ENCODE measurements at places on chromosomes 11 and 22. TPM values are rescaled to one million over a fixed set of nuclear protein-coding genes. Genes with fewer than 3 reads are reported as not detected.

GRCh38 chr11:820655-821511 lies 2.2 kb downstream of the PNPLA2 start:
- H3K4me3 ChIP-seq: peak overlapping the region; percentile 83
- H3K4me1 ChIP-seq: peaks cover 25% of the 10 kb centered on the region
- peak overlapping the region; percentile 54 for H3K27ac ChIP-seq
- no peak for DNase-seq

- no peak for DNase-seq
- peak overlapping the region; percentile 48 for H3K4me3 ChIP-seq
- H3K4me1 ChIP-seq: peaks cover 40% of the 10 kb centered on the region
- peak overlapping the region; percentile 73 for H3K27ac ChIP-seq
- H3K36me3 ChIP-seq: no peaks in the 10 kb centered on the region
- no peaks in the 10 kb centered on the region for H3K27me3 ChIP-seq
Observed at GRCh38 chr11:119320776-119321524, 4.0 kb upstream of the MCAM start.

DNA sequence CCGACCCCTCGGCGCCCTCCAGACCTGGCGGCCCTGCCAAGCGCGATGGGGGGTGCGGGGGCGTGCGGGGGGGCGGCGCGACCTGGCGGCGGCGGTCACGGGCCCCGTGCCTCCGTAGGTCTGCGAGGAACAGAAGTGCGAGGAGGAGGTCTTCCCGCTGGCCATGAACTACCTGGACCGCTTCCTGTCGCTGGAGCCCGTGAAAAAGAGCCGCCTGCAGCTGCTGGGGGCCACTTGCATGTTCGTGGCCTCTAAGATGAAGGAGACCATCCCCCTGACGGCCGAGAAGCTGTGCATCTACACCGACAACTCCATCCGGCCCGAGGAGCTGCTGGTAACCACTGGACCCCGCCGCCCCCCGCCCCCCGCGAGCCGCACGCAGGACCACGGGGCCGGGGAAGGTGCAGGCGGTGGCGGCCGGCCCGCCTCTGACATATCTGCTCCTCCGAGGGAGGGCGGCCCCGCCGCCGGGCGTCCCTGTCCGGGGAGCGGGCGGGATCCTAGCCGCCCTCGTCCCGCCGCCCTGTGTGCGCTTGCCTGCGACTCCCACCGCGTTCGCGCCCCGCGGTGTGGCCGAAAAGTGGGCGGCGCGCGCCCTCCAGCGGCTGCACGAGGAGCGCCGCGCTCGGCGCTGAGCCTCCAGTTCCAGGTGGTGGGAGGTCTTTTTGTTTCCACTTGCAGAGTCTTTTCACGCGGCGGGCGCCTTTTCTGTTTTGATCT lies 2.1 kb downstream of the CCND1 start:
- H3K27me3 ChIP-seq: no peaks in the 10 kb centered on the region
- peak; percentile 96 for DNase-seq
- H3K36me3 ChIP-seq: peaks cover 8% of the 10 kb centered on the region
- peaks cover 38% of the 10 kb centered on the region for H3K4me1 ChIP-seq
- H3K27ac ChIP-seq: peak overlapping the region; percentile 71

TREH gene
- total RNA-seq: not detected

GRCh38 chr11:16781936-16782919 lies 43.8 kb downstream of the C11orf58 start:
- no peaks in the 10 kb centered on the region for H3K27me3 ChIP-seq
- no peak overlapping the region for H3K4me3 ChIP-seq
- peaks cover 2% of the 10 kb centered on the region for H3K36me3 ChIP-seq

- peaks cover 17% of the 10 kb centered on the region for H3K27me3 ChIP-seq
- no peaks in the 10 kb centered on the region for H3K36me3 ChIP-seq
- no peak overlapping the region for H3K4me3 ChIP-seq
- DNase-seq: no peak
- no peak overlapping the region for H3K27ac ChIP-seq
Observed at GRCh38 chr22:36921309-36922104, 8.1 kb downstream of the CSF2RB start.

DNA sequence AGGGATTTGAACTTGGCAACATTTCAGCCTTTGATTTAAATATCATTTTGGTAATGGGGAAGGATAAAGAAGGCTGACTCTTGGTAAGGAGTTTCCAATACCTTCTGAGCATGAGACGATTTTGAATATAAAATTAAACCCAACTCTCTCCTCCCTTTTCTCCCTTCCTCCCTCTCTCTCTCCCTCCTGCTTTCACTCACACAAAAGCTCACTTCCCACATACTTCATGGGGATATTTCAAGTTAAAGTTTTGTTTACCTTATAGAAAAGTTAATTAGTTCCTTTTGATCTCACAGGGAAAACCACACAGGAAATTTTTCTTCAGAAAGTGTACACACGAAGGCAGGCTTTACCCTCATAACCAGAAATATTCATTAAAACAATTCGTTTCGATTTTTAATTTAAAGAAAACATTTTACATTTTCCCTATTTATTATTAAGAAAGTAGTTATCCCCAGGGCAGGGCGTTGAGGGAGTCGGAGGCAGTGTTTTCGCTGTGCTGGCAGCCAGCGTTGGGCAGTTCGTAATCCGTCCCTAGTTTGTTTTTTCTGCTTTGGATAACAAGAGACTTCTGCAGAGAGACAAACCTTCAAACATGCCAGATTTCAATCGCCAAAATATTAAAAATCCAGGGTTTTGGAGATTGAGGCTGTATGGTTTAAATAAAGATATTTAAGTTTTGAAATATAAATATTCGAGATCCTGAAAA lies 25.3 kb upstream of the ALX4 start:
- H3K36me3 ChIP-seq: no peaks in the 10 kb centered on the region
- no peak overlapping the region for H3K27ac ChIP-seq
- no peaks in the 10 kb centered on the region for H3K4me1 ChIP-seq
- no peak overlapping the region for H3K4me3 ChIP-seq
- no peak for DNase-seq
- H3K27me3 ChIP-seq: peaks cover 77% of the 10 kb centered on the region

- H3K4me1 ChIP-seq: peaks cover 8% of the 10 kb centered on the region
- no peak overlapping the region for H3K4me3 ChIP-seq
- no peak overlapping the region for H3K27ac ChIP-seq
- H3K27me3 ChIP-seq: no peaks in the 10 kb centered on the region
- peaks cover 14% of the 10 kb centered on the region for H3K36me3 ChIP-seq
Observed at GRCh38 chr11:89347071-89347470, 144.1 kb downstream of the NOX4 start.

SHISAL1 gene
- total RNA-seq: 6.1 TPM

- H3K4me1 ChIP-seq: peaks cover 16% of the 10 kb centered on the region
- H3K27ac ChIP-seq: no peak overlapping the region
- DNase-seq: no peak
- H3K36me3 ChIP-seq: peaks cover 6% of the 10 kb centered on the region
- H3K27me3 ChIP-seq: no peaks in the 10 kb centered on the region
- H3K4me3 ChIP-seq: no peak overlapping the region
Observed at GRCh38 chr11:69369210-69369825, 75.4 kb downstream of the MYEOV start.

GRCh38 chr22:42915980-42916765 lies 59.1 kb upstream of the ARFGAP3 start:
- H3K4me3 ChIP-seq: no peak overlapping the region
- no peak overlapping the region for H3K27ac ChIP-seq
- no peaks in the 10 kb centered on the region for H3K27me3 ChIP-seq
- no peaks in the 10 kb centered on the region for H3K36me3 ChIP-seq
- peaks cover 29% of the 10 kb centered on the region for H3K4me1 ChIP-seq
- DNase-seq: no peak

- no peaks in the 10 kb centered on the region for H3K27me3 ChIP-seq
- H3K27ac ChIP-seq: no peak overlapping the region
- DNase-seq: no peak
- peaks cover 8% of the 10 kb centered on the region for H3K36me3 ChIP-seq
Observed at GRCh38 chr22:47021371-47022074, 259.1 kb downstream of the TBC1D22A start.

DNA sequence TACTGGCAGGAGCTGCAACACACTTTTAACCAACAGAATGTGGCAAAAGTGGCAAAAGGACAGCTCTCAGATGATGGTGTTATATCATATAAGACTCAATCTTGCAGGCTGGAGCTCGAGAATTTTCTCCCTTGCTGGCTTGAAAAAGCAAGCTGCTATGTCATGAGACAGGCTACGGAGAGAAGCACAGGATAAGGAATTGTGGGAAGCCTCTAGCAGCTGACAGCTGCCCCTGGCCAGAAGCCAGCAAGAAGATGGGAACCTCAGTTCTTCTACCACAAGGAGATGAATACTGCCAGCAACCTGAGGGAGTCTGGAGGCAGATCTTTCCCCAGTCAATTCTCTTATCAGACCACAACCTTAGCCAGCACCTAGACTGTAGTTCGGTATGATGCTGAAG lies 24.6 kb downstream of the FXYD6 start:
- H3K36me3 ChIP-seq: no peaks in the 10 kb centered on the region
- no peaks in the 10 kb centered on the region for H3K4me1 ChIP-seq
- no peak overlapping the region for H3K27ac ChIP-seq
- DNase-seq: no peak
- peaks cover 17% of the 10 kb centered on the region for H3K27me3 ChIP-seq
- H3K4me3 ChIP-seq: no peak overlapping the region

PRR5L gene
- 102 TPM for total RNA-seq

DNA sequence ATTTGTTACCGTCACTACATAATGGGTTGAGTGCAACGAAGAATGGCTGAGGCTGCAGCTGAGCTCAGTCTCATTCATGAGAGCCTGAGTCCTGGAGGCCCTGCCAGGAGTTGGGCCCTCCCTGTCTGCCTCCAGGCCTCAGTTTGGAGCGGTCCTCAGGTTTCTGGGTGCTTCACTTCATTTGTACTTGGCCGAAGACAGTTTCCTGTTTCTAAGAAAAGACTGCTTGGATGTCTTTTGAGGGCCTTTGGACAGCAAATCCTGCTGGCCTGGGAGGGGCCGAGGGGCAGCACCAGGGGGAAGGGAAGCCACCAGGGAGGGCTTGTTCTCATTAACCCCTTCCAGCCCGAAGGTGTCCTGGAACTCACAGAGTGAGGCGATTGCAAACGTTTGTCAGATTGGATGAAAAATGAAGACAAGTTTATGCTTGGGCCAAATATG lies 163.1 kb downstream of the ETS1 start:
- no peak overlapping the region for H3K4me3 ChIP-seq
- no peaks in the 10 kb centered on the region for H3K27me3 ChIP-seq
- DNase-seq: no peak
- peaks cover 37% of the 10 kb centered on the region for H3K4me1 ChIP-seq

DNA sequence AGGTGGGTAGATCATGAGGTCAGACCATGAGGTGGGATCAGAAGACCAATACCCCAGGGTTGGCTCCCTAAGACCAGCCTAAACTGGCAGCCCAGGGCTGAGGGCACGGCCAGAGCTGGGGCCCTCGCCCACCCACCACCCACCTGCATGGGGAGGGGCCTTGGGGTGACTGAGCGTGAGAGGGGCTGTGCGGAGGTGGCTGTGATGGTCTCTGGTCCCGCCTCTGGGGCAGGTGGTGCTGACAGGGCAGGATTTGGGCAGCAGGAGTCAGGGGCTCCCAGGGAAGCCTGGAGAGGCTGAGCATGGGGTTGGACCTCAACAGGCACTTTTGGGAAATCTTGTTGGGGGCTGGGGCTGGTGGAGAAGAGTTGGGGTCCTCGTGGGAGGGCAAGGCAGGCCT lies 39.8 kb upstream of the MUC5AC start:
- H3K4me1 ChIP-seq: peaks cover 2% of the 10 kb centered on the region
- peaks cover 13% of the 10 kb centered on the region for H3K27me3 ChIP-seq
- no peaks in the 10 kb centered on the region for H3K36me3 ChIP-seq
- H3K4me3 ChIP-seq: no peak overlapping the region
- peak; percentile 78 for DNase-seq
- no peak overlapping the region for H3K27ac ChIP-seq

VWCE gene
- total RNA-seq: 10.7 TPM

- H3K27ac ChIP-seq: no peak overlapping the region
- no peak overlapping the region for H3K4me3 ChIP-seq
- no peaks in the 10 kb centered on the region for H3K4me1 ChIP-seq
- DNase-seq: no peak
- H3K36me3 ChIP-seq: no peaks in the 10 kb centered on the region
Observed at GRCh38 chr11:117868088-117868487, 8.4 kb downstream of the FXYD6 start.

NXPE4 gene
- not detected for total RNA-seq

GRCh38 chr22:23397613-23398567 lies 182.2 kb downstream of the IGLL1 start:
- no peak overlapping the region for H3K4me3 ChIP-seq
- H3K4me1 ChIP-seq: peaks cover 7% of the 10 kb centered on the region
- H3K27me3 ChIP-seq: no peaks in the 10 kb centered on the region
- DNase-seq: no peak
- H3K36me3 ChIP-seq: no peaks in the 10 kb centered on the region

- no peaks in the 10 kb centered on the region for H3K27me3 ChIP-seq
- H3K27ac ChIP-seq: peak overlapping the region; percentile 67
- DNase-seq: no peak
- peak overlapping the region; percentile 65 for H3K4me3 ChIP-seq
- H3K36me3 ChIP-seq: no peaks in the 10 kb centered on the region
Observed at GRCh38 chr11:67351275-67352005, 1.9 kb downstream of the POLD4 start.

GNAZ gene
- 2.9 TPM for total RNA-seq

LRRC10B gene
- not detected for total RNA-seq

TIMM10 gene
- 47.3 TPM for total RNA-seq

EMID1 gene
- 0.42 TPM for total RNA-seq

FIBIN gene
- 45.4 TPM for total RNA-seq

DNA sequence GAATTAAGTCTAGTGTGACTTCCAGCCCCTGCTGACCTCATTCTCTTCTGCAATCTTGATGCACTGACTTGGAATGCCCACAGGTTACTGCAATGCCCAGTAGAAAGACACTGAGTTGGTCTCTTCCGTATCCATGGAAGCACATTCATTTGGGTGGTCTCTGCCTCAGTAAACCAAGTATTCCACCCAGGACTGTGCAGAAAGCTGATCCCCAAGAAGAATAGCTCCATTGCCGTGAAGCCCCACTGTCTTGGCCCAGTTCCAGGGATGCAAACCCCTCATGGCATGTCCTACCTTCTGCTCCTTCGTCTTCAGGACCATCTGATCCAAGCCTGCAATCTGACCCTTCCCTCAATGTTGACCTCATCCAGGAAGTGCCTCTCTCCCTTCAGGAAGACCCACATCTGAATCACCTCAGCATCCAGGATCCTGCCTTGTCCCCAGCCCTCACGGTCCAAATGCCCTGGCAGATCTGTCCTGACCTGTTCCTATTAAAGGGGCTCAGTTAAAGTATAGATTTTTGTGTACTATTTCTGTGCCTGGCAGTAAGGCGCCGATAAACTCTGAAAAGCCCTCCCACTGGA lies 425.8 kb downstream of the SOX6 start:
- no peaks in the 10 kb centered on the region for H3K27me3 ChIP-seq
- H3K4me1 ChIP-seq: no peaks in the 10 kb centered on the region
- no peaks in the 10 kb centered on the region for H3K36me3 ChIP-seq

DNA sequence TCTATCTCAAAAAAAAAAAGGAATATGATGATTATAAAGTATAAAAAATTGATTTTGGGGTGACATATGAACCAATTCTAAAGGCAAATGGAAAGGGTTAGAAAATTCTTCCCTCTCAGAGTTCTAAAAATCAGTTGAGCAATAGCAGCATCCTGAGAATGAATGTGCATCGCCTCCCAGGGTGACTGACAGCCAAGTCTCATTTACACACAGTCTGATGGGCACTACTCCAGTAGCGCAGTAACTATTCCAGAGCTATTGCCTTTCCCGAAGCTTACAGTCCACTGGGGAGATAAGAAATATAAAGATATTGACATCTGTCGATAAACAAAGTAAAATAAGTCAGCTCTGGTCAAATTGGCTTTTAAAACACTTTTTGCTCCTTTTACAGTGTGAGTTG lies 32.3 kb upstream of the SORL1 start:
- no peaks in the 10 kb centered on the region for H3K36me3 ChIP-seq
- DNase-seq: no peak
- H3K27ac ChIP-seq: no peak overlapping the region
- no peak overlapping the region for H3K4me3 ChIP-seq
- H3K27me3 ChIP-seq: peaks cover 20% of the 10 kb centered on the region

RCOR2 gene
- 2.6 TPM for total RNA-seq

Measured in osteocyte (in vitro differentiated cells).